Dermis microvascular lymphatic vessel endothelial cell (primary cell): ENCODE measurements at places on chromosomes 4 and X. TPM values are rescaled to one million over a fixed set of nuclear protein-coding genes. Genes with fewer than 3 reads are reported as not detected.

GRCh38 chrX:41890026-41890423, 33.3 kb downstream of the CASK start:
- DNase-seq, result no peak

GRIA2 gene
- total RNA-seq, result under 0.01 TPM in 1 of 2 replicates, not detected in the other

- DNase-seq, result no peak
These were observed 125.7 kb downstream of the CAMK2D start for GRCh38 chr4:113635739-113636437.

GRCh38 chr4:86451560-86452330, 91.9 kb upstream of the MAPK10 start:
- DNase-seq, result no peak

DNA sequence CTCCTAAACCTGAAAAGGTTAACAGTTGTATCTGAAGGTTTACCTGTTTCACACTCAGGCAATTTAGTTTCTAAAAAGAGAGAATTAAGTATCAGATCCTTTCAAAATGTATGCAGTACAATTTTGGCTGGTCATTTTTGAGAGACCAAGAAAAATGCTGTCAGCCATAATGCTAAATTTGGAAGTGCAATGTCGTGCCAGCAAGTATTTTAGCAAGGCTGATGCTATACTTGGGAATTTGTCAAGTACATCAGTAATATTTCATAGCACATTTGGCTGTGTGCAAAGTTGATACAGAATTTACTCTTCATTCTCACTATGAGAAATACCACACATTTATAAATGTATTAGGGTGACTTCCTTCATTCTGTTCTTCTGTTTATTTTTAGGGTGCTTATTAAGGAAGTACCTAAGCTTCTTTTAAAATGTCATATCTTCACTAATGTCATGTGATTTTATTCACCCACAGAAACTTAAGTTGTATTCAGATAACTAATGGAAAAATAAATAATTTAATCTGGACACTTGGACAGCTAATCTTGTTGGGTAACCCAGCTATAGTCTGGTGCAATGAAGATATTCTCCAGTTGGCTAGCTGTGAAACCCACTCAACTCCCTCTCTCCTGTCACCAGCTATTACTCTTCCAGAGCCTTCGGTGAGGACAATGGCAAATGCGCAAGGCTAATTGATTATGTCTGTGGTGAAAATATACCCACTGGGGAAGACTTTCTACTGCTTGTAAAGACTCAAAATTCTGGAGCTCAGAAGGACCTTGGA, 84.2 kb upstream of the TLL1 start:
- no peak for DNase-seq

NAA11 gene
- not detected in 2 replicates for total RNA-seq

DNA sequence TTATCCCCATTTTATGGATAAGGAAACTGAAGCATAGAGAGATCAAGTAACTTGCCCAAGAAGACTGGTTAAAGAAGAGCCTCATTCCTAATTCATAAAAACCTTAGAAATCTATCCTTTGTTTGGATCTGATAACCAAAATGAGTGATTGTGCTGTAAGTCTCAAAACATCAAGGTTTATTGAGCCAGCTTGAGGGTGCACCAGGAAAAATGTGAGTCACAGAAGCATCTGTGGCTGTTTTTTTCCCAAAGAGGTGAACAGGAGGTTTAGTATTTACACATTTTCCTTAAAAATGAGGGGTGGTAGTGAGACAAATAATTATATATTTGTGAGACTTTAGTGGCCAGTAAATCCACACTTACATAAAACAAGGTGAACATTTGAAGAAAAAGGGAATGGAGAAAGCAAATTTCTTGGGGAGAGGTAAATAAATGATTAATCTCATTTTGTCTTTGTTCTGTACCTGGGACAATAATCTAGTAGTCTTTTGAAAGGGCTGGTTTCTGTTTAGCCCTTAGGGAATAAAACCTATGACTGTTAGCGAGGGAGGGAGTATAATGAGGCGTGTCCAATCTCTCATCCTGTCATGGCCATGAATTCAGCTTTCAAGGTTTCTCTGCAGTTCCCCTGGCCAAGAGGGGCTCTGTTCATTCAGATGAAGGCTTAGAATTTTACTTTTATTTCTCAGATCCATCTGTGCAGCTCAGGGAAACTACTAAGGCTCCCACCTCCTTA, 12.2 kb upstream of the FMR1 start:
- no peak for DNase-seq

DNA sequence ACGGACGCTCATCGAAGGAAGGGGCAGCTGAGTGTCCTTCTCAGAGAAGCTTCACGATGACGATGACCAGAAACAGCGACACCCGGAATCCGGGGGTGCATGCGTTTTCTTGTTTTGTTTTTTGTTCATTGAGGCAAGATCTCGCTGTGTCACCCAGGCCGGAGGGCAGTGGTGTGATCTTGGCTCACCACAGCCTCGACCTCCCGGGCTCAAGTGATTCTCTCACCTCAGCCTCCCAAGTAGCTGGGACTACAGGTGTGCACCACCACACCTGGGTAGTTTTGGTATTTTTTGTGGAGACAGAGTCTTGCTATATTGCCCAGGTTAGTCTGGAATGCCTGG, 19.8 kb downstream of the DGKQ start:
- DNase-seq, result no peak

DCAF12L2 gene
- not detected in 2 replicates for total RNA-seq

DNA sequence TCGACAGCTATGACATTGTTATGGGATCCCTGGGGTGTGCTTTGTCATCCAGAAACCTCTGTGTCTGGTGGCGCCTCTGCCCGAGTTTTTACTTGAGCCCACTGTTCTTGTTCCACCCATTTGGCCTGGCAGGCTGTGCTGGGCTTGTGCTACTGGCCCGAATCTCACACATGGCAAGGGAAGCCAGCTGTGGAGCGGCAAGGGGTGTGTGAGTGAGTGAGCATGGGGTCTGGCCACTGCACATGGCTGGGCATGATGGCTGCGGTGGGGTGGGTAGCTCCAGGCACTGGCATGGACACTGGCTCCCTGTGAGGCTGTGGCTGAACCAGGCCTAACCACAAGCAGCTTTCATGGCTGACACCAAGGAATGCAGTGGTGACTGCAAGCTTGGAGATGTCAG, 89.2 kb downstream of the DACH2 start:
- DNase-seq, result no peak

NALF2 gene
- total RNA-seq, result 0.13 and 0.51 TPM in 2 replicates

GRCh38 chr4:166003811-166004210, 130.8 kb downstream of the TLL1 start:
- DNase-seq, result no peak

- no peak for DNase-seq
These were observed 4.5 kb upstream of the C1QTNF7 start for GRCh38 chr4:15423285-15423711.

GRCh38 chrX:150202641-150203247, 160.4 kb upstream of the MAMLD1 start:
- no peak for DNase-seq

NWD2 gene
- not detected in 2 replicates for total RNA-seq

STIM2 gene
- 13.6 and 15.0 TPM in 2 replicates for total RNA-seq

DNA sequence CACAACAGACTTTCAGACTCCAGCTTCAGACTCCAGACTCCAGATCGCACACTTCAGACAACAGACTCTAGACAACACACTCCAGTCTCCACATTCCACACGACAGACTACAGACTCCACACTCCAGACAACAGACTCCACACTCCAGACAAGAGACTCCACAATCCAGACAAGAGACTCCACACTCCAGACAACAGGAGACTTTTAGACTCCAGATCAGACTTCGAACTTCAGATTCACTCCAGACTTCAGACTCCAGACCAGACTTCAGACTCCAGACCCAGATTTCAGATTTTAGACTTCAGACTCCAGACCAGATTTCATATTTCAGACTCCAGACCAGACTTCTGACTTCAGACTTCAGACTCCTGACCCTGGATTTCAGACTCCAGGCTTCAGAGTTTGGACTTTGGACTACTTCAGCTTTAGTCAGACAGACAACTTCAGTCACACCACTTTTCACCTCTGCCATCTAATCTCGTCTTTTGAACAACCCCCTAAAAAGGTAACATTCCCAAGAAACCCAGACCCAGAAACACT, 29.0 kb upstream of the TLR2 start:
- no peak for DNase-seq

CLDN22 gene
- not detected in 2 replicates for total RNA-seq

DNA sequence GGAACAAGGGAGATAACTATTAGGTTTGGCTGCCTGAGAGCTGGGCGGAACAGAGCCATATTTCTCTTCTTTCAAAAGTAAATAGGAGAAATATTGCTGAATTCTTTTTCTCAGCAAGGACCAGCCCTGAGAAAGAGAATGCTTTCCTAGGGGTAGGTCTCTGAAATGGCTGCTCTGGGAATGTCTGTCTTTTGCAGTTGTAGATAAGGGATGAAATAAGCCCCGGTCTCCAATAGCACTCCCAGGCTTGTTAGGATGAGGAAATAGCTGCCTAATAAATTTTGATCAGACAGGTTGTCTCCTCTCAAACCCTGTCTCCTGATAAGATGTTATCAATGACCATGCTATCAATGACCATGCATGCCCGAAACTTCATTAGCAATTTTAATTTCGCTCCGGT, 207.8 kb upstream of the KIT start:
- no peak for DNase-seq

- no peak for DNase-seq
These were observed 8.4 kb upstream of the RXFP1 start for GRCh38 chr4:158513256-158513655.

IL15 gene
- total RNA-seq, result 0.77 and 2.8 TPM in 2 replicates
